ENCODE measurements at places on chromosomes 2 and 18.

DNA sequence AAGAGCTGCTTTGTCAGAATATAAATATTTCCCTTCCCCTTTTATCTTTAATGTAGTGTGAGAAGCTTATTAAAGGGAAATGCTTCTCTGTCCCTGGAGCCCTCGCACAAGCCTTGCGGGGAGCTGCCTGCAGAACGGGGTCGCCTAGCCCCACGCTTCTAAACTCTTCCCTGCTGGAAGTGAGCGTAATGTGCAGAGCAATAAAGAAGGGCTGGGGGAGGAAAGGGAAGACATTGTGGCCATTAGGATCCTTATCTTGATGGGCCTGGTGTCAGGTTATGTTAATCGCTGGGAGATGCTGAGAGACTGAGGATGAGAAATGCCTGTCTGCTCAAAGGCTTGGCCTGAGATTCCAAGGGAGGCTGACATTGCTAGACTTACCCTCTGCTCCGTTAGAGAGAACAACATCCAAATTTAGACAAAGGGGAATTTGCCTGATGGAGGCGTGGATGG lies 18.9 kb upstream of the FZD7 start:
- no peak for DNase-seq

DNA sequence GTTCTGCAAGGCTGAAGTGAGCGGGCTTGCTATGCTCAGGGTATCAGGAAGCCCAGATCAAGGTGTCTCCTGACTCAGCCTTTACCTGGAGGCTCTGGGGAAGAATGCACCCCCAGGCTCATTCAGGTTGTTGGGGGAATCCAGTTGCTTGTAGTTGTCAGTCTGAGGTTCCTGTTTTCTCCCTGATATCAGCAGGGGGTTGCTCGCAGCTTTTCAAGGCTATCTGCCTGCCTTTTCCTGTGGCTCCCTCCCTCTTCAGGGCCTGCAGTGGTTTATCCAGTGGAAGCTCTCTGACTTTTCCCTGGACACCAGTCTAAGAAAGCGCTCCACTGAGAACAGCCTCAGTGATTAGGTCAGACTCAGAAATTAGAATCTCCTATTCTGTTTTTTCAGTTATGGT lies 116.6 kb downstream of the PTPRM start:
- no peak for DNase-seq

- DNase-seq, result peak; percentile 27
Measured at GRCh38 chr2:219570194-219570923, 980 bp downstream of the OBSL1 start.

DNA sequence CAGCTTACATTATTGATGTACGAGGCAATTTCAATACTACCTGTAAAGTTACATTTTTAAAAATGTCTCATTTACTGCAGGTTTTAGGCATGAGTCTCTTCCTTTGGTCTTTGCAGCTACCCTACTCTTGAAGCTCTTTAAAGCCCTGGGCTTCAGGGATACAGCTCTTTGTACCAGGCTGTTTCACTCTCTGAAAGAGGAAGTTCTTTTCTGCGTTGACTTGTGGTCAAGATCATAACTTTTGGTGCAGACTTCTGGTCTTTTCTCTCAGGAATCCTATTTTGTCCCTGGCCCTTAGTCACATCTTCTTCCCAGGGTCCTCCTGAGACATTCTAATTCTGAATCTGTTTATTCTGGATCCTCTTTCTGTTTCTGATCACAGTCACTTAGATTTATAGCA lies 16.6 kb upstream of the HRH4 start:
- no peak for DNase-seq

DNA sequence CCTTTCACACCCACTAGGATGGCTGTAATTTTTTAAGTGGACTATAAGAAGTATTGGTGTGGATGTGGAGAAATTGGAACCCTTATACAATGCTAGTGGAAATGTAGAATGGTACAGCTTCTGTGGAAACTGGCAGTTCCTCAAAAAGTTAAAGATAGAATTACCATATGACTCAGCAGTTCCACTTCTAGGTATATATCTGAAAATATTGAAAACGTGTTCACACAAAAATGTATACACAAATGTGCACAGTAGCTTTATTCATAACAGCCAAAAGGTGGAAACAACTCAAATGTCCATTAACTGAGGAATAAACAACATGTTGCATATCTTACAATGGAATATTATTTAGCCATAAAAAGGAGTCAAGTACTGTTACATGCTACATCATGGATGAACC lies 17.7 kb downstream of the TANK start:
- DNase-seq, result no peak

DNA sequence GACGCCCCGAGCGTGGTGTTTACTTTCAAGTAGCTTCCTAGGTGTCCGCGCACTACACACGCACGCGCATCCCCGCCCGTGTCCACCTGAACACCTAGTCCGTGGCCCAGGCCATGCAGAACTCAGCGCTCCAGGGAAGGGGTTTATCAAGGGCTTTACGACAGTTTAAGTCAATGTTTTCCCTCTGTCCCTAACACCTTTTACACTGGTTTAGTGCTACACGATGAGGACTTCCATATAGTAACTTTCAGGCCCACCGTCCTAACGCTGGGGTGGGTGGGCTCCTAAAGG lies 1.4 kb upstream of the BCL2 start:
- no peak for DNase-seq

GRCh38 chr2:234808907-234809306 lies 142.9 kb upstream of the SH3BP4 start:
- DNase-seq, result no peak

DNA sequence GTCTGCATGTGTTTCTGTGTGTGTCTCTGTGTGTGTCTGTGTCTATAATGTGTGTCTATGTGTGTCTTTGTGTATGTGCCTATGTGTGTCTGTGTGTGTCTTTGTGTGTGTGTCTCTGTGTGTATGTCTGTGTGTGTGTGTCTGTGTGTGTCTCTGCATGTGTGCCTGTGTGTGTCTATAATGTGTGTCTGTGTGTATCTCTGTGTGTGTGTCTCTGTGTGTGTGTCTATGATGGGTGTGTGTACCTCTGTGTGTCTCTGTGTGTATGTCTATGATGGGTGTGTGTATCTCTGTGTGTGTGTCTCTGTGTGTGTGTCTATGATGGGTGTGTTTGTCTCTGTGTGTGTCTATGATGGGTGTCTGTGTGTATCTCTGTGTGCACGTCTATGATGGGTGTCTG lies 126.2 kb upstream of the GPC1 start:
- DNase-seq, result no peak

- DNase-seq, result no peak
Measured at GRCh38 chr2:108935271-108935741, 53.7 kb downstream of the EDAR start.

DNA sequence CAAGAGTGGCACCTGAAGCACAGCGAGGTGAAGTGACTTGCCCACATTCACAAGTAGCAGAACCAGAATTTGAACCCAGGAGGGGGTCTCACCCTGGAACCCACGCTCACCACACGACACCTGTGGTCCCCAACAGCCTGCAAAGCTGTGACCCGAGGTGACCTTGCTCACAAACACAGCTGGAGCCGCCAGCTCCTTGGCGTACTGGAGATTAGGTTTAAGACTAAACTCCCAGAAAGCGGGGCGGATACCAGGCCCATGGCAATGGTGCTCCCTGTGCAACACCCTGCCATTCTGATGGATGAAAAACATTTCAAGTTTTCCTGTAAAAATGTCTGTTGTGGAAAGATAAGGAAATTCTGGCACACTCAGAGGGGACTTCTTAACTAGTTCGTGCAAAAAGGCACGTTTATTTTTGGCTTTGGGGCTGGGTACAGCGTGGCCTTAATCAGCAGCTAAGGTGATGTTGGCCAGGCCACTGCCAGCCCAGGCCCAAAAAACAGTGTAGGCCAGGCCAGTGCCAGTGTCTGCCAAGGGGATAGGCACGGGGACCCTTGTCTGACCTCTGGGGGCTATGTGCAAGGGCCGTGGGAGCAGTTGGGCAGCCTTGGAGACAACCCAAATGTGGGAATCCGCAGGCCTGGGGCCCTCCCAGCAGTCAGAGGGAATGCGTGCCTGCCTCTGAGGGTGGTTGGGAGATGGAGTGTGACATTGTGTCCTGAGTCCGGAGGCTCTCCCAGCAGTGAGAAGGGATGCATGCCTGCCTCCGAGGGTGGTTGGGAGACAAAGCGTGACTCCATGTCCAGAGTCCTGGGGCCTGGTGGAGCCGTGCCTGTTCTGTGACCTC lies 185.0 kb upstream of the HS6ST1 start:
- DNase-seq, result no peak

- DNase-seq, result no peak
Measured at GRCh38 chr2:217271813-217272212, 411.9 kb upstream of the TNP1 start.

DNA sequence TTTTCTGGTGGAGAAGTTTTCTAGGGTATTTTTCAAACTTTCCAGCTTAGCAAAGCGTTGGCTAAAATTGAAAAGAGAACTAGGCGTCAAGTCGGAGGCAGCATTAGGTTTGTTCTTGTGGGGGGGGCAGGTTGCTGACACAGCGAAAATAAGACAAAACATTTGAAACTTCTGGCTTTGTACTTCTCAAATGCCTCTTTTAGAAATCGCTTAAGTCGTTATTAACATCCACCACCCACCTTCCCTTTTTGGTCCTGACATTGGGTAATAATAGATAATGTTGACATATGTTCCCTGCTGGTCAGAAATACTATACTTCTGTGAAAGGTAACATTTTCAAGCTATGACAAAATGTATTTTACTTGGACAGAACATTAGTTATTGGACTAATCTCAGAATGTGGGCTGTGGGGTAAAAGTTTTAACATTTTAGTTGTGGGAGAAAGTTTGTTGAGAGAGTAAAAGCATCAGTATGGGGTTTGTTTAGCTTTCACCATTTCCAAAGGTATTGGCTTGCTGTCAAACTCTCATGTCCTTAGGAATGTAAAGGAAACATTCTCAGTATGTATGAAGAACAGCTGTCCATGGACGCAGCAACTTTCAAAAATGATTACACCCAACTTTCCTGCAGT lies 88.1 kb upstream of the ZEB2 start:
- no peak for DNase-seq

- DNase-seq, result no peak
Measured at GRCh38 chr2:213149949-213150314, 1.5 kb downstream of the IKZF2 start.

DNA sequence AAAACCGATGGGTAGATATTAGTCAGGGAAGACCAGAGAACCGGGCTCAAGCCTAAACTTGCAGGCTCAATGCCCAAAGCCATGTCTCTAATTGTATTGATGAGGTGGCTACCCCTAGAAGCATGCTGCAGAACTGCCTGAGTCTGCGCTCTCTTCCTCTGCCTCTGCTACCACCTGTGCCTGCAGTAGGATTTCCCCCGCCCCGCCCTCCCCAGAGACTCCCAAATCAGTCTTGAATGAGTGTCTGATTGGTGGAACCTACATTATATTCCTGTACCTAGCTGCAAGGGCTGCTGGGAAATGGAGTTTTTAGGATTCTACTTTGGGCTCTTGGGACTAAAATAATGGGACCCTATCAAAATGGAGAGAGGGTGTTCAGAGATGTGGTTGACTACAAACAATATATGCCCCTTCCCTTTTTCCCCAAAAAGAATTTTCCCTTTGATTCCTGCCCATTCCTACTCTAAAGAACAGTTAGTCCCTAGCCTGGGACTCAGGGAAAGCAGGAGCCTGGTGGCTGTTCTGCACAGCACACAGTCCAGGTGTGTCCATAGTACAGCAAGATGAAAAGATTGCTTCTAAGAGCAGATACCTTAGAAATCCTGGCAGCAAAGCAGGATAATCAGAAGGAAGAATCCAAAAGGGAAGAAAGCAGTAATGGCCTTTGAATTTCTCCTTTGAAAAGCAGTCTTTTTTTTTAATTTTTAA lies 12.5 kb downstream of the GRP start:
- DNase-seq, result no peak

DNA sequence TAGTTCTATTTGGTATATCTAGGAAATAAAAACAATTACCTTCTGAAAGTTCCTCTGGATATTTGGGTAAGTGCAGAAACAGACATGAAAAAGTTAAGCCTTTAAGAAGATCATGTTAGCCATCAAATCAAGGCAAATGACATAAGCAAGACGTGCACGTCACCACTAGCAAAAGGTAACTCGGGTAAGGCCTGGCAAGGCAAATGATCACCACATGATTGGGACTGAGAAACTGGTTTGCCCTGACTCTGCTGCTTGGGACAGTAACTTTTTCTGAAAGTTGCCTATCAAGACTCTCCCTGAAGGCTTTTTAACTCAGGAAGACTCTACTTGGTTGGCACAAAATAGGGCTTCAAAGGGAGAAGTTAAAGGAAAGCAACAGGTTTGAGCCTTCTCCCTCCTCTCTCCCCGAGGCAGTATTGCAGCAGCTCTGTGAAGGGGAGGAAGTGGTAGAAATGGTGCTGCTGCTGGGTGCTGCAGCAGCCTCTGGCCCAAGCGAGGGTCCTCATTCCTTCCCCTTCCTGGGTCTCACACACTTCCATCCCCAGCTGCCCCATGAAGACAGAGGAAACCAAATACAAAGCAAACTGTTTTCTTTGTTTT lies 17.1 kb upstream of the TMEM237 start:
- no peak for DNase-seq

GRCh38 chr2:105793196-105793975 lies 48.7 kb downstream of the NCK2 start:
- peak; percentile 15 for DNase-seq

GRCh38 chr2:19746611-19747309 lies 155.0 kb downstream of the TTC32 start:
- DNase-seq, result peak; percentile 29

DNA sequence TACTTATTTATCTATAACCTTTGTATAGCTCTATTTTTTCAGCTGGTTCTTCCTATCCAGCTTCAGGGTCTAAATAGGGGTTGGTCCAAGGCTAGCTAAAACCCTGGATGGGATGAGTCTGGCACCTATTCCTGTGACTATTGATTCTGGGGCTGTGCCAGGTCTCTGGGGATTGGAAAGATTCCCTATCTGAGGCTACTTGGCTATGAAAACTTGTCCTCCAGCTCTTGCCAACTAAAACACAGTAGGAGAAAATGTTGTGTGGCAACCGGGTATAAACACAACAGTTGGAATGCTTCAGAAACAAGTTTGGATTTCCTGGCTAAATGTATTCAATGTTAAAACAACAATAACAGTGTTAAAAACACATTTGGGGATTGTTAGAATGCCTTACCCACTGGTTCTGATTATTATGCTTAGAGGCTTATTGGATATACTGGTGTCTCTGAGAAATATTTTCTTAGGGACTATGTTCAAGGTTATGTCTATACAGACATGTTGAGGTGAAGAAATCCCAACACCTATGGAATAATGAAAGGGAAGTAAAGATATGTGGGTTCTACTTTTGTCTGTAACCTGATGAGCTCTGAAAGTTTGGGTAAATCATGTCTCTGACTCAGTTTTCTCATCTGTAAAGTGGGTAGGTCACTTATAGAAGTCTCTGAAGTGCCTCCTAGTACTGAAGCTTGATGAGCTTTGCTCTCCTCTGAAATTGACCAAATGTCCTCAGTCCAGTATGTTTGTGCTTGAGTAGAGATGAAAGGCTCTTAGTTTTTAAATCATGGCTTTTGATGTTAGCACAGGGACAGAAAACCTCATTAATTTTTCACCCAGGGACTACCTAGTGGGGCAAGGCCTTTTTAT lies 460.7 kb downstream of the MTX2 start:
- no peak for DNase-seq

GRCh38 chr18:21000667-21001066 lies 110.9 kb downstream of the ROCK1 start:
- DNase-seq, result no peak

- no peak for DNase-seq
Measured at GRCh38 chr18:57234346-57234745, 87.5 kb downstream of the BOD1L2 start.

GRCh38 chr2:19611491-19612332 lies 253.3 kb upstream of the OSR1 start:
- DNase-seq, result no peak

GRCh38 chr2:107801498-107801897 lies 25.2 kb upstream of the RGPD4 start:
- no peak for DNase-seq

- no peak for DNase-seq
Measured at GRCh38 chr2:216658757-216659156, 25.5 kb downstream of the IGFBP2 start.
